ENCODE measurements at places on chromosomes 16 and 17.

GRCh38 chr16:3874242-3874641, 6.3 kb downstream of the CREBBP start:
- no peak for DNase-seq

DNA sequence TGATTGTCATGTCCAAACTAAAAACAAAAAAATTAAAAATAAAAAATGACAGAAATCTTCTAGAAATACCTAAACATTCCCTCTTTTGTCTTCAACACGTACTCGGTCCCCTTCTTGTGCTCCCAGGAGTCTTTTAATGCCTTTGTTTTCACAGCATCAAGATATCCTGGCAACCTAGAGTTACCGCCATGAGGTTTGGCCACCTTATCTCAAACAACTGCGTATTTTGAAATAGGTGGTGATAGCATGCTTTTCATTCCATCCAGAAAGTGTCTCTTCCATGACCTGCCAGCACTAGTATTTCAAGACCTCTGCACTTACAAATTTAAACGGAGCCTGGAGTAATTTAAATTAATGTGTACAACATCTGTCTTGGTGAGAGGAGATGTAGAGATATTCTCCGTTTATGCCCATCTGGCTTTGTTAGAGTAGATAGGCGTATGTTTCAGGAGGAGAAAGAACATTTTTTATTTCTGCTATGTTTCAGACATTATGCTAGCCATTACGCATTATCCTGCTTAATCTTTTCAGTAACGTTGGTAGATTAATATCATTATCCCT, 42.0 kb downstream of the RBFOX1 start:
- DNase-seq, result no peak

DNA sequence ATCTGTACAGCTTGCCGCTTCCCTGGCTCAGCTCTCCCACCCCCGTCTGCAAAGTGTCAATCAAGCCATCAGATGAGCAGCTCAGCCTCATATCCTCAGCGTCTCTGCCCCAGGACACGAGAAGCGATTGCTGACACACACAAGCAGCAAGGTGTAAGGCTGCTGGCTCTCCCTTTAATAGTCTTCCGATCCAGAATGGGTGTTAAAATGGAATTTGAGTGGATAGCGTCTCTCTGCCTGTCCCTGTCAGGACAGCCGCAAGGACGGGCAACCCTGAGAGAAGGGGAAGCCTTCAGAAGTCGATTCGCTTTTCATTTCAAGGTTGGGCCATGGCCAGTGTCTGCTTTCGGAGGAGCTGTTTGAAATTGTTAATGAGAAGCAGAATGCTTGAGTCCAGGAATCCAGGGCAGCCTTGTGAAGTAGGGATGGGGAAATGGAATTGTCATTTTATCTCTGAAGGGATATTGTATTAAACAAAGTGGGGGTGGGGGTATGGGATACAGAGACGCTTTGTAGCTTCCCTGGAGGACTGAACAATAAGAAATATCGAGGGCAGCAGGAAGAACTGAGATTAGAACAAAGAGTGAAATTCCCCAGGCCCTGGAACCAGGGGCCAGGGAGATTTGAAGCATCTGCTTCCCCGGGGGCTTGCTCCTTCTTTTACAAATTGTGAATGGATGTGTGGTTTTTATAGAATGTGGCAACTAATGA, 4.7 kb upstream of the PIPOX start:
- DNase-seq, result no peak

GRCh38 chr17:1039511-1040215, 42.7 kb downstream of the TIMM22 start:
- DNase-seq, result peak; percentile 15

- no peak for DNase-seq
Observed at GRCh38 chr17:80956321-80957190, 35.1 kb upstream of the CHMP6 start.

- no peak for DNase-seq
Observed at GRCh38 chr17:4276514-4276913, 12.7 kb upstream of the ANKFY1 start.

DNA sequence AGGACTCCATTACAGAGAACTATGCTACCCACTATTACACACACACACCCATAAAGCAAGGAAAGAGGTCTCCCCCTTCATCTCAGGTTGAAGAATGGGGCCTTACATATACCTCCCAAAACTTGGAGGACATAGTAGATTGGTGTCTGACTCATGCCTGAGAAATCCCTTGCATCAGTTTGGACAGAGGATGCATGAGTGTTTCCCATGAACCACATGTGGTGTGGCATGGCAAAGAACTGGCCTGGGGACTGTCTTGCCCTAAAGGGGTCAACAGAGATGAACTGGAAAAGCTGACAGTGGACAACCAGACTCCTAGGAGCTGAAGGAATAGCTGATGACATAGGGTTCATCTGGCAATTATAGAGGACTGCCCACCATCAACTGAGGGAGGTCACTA, 54.0 kb downstream of the DYNLRB2 start:
- DNase-seq, result peak; percentile 2
